ENCODE measurements at places on chromosomes 1 and 21. TPM values are rescaled to one million over a fixed set of nuclear protein-coding genes. Genes with fewer than 3 reads are reported as not detected.

S100B gene
- not detected for total RNA-seq

FOXO6 gene
- total RNA-seq: not detected

MRPS6 gene
- 11.9 TPM for total RNA-seq

S100A8 gene
- not detected for total RNA-seq

NCAM2 gene
- total RNA-seq: 56.1 TPM

CFHR2 gene
- total RNA-seq: not detected

AMPD1 gene
- total RNA-seq: not detected

CYYR1 gene
- total RNA-seq: 0.30 TPM

C1orf185 gene
- total RNA-seq: not detected

NOS1AP gene
- 0.89 TPM for total RNA-seq

MARK1 gene
- total RNA-seq: 0.59 TPM

KRTAP24-1 gene
- not detected for total RNA-seq

AKR7A3 gene
- 0.28 TPM for total RNA-seq

PRELP gene
- total RNA-seq: 0.32 TPM

NTRK1 gene
- not detected for total RNA-seq

CTSS gene
- total RNA-seq: 4.2 TPM

FHAD1 gene
- 0.42 TPM for total RNA-seq

ABCG1 gene
- 0.60 TPM for total RNA-seq

HES2 gene
- total RNA-seq: not detected

LHX8 gene
- not detected for total RNA-seq

TGFB2 gene
- 36.2 TPM for total RNA-seq

MYOG gene
- total RNA-seq: not detected

OR2AK2 gene
- total RNA-seq: not detected

CNR2 gene
- total RNA-seq: not detected

DENND2C gene
- total RNA-seq: 2.2 TPM

SELENOF gene
- 200 TPM for total RNA-seq

RIPPLY3 gene
- not detected for total RNA-seq

ELK4 gene
- total RNA-seq: 10.7 TPM

LCE2A gene
- total RNA-seq: not detected

DSTYK gene
- total RNA-seq: 18.4 TPM

ZSWIM5 gene
- under 0.01 TPM for total RNA-seq

OR10K1 gene
- not detected for total RNA-seq

C1orf174 gene
- 24.3 TPM for total RNA-seq

OR2M5 gene
- not detected for total RNA-seq

ATP1A2 gene
- total RNA-seq: not detected

RASAL2 gene
- 34.2 TPM for total RNA-seq

KRTAP10-9 gene
- not detected for total RNA-seq

EPHA8 gene
- not detected for total RNA-seq

ODF2L gene
- total RNA-seq: 35.8 TPM

LAMB3 gene
- total RNA-seq: 26.1 TPM

ARMH1 gene
- 0.59 TPM for total RNA-seq

FCAMR gene
- total RNA-seq: not detected

C1orf115 gene
- 0.30 TPM for total RNA-seq

CRP gene
- not detected for total RNA-seq

EXTL2 gene
- total RNA-seq: 53.7 TPM

GJA4 gene
- 0.09 TPM for total RNA-seq

FAM151A gene
- not detected for total RNA-seq
